Camera-type eye (tissue), 1 donor: ENCODE measurements at places on chromosomes 1 and 21. TPM values are rescaled to one million over a fixed set of nuclear protein-coding genes. Genes with fewer than 3 reads are reported as not detected.

MYOC gene
- total RNA-seq = 1.8 TPM

ACKR1 gene
- 8.9 TPM for total RNA-seq

ARHGAP29 gene
- 71.7 TPM for total RNA-seq

SAMD11 gene
- total RNA-seq = 102 TPM

CLDN17 gene
- not detected for total RNA-seq

HLX gene
- total RNA-seq = 6.2 TPM

CFAP141 gene
- not detected for total RNA-seq

RGSL1 gene
- total RNA-seq = not detected
